Stimulated activated CD8-positive, alpha-beta memory T cell treated with anti-CD3 and anti-CD28 coated beads, Interleukin-7, amount 100 ng/mL, for 1 hour (primary cell): ENCODE measurements at places on chromosomes 5 and 9.

DNA sequence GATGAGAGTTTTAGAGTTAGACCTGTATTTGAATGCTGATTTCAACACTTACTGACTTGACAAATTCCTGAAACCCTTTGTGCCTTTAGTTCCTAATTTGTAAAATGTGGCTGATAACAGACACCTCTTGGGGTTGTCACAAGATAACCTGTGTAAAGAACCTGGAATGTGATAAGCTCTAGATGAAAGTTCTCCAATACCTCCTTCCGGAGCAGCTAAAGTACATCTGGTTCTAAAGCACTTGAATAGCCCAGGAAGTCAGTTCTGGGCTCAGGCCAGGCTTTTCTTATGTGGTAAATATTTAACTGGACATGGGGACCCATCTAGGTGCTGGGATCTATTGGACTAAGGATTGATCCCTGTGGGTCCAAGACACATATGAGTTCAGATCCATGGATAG lies 310.8 kb upstream of the ADAMTSL1 start:
- DNase-seq: no peak

GRCh38 chr5:40734986-40735385 lies 20.8 kb downstream of the TTC33 start:
- DNase-seq: no peak

DNA sequence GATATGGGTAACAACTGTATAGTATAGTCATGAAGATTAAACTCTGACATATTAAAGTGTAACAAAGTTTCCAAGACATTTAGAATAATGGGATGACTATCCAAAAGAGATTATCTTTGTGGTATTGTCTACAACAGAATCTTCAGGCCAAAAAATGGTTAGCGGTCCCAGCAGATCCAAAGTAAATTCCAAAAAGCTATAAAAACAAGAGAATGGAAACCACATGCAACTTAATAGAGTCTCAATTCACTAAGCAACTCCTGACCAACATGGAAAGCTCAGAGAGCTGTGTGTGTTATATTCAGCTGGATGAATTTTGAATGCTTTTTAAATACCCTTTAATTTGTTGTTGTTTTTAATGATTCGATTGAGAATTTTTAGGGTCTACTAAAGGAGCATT lies 688.2 kb downstream of the CETN3 start:
- DNase-seq: no peak

- no peak for DNase-seq
These were observed 27.6 kb downstream of the TPPP start for GRCh38 chr5:665541-665955.

GRCh38 chr5:110218981-110219380 lies 507.5 kb downstream of the TMEM232 start:
- DNase-seq: no peak

DNA sequence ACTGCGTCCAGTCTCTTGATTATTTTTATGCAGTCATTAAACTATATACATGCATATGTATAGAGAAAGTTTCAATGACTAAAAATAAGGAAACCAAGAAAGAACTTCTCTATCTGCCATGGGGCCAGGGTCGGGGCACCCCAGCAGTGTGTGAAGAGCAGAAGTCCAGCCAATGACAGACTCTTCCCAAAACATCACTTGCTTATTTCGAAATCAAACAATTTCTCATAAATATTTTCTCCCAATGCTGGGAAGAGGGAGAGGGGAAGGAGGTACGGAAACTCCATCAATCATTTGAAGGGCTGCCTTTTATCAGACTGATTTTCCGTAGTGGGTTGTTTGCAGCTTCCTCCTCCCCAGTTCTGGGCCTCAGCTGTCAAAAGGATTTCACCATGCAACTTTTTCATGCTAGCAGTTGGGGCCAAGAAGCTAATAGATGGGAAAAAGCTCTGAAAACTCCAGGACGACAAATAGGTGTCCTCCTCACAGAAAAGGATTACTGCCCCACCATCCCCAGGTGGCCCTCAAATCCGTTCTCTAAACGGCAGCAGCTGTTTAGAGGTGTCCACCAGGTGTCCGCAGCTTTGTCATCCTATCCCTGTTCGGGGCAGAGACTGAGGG lies 617 bp upstream of the FPGS start:
- DNase-seq: no peak
